Stimulated activated CD8-positive, alpha-beta memory T cell treated with anti-CD3 and anti-CD28 coated beads, Interleukin-12 subunit alpha, Interleukin-12 subunit beta, amount 100 ng/mL, for 4 hours (primary cell): ENCODE measurements at places on chromosomes 6 and 20.

DNA sequence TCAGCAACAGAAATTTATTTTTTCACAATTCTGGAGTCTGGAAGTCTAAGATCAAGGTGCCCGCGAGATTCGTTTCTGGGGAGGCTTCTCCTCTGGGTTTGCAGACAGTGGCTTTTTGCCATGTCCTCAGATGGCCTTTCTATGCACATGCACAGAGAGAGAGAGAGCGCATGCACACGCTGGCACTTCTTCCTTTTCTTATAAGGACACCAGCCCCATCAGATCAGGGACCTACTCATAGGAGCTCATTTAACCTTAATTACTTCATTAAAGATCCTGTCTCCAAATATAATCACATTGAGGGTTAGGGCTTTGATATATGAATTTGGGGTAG is 260.7 kb upstream of the PLCB4 start:
- no peak for DNase-seq

DNA sequence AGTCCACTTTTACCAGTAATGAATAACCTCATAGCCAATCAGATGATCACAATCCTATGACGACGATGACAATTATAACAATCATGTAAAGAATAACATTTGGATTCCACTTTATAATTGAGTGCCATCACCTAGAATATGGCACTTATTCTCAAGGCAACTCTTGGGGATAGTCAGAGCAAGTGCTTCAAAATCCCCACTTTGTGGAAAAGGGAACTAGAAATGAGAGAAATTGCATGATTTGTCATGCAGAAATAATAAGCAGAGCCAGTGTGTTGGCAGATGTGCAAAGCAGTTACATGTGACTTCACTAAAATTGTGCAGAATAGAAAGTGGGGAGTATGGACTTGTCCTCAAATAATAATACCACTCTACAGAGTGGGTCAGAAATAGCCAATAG is 41.3 kb downstream of the FRK start:
- DNase-seq = no peak

DNA sequence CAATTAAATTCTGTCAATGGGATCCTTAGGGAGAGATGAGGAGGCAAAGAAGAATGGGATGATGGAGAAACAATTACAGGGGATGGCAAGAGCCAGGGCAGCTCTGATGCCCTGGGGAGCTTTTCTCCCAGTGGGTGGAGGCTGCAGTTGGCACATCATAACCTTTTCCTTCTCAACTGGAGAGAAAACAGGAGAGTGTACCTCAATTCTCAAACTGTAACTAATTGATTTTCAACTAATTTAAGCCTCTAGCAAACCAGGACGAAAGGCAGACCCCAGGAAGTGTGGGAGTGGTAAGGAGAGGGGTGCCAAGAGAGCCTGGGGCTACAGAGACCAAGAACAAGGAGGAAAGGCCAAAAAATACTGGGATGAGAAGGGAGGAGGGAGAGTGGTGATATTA is 5.7 kb downstream of the BMP5 start:
- no peak for DNase-seq

- DNase-seq = no peak
These were observed 13.8 kb downstream of the ADRM1 start for GRCh38 chr20:62316331-62317166.

GRCh38 chr6:117444600-117444999 is 18.9 kb upstream of the ROS1 start:
- no peak for DNase-seq
